ENCODE measurements at places on chromosomes 1 and 21. TPM values are rescaled to one million over a fixed set of nuclear protein-coding genes. Genes with fewer than 3 reads are reported as not detected.

SH2D1B gene
- total RNA-seq, result 3.4 TPM

CFAP107 gene
- total RNA-seq, result not detected

FALEC gene
- 1.6 TPM for total RNA-seq

KRTAP11-1 gene
- not detected for total RNA-seq

ZBTB8A gene
- total RNA-seq, result 3.1 TPM

DIP2A gene
- 25.5 TPM for total RNA-seq

SPATA6 gene
- total RNA-seq, result 5.5 TPM

- ATAC-seq, result no peak
These were observed 55.6 kb downstream of the TRAF5 start for GRCh38 chr1:211382182-211382713.

DNA sequence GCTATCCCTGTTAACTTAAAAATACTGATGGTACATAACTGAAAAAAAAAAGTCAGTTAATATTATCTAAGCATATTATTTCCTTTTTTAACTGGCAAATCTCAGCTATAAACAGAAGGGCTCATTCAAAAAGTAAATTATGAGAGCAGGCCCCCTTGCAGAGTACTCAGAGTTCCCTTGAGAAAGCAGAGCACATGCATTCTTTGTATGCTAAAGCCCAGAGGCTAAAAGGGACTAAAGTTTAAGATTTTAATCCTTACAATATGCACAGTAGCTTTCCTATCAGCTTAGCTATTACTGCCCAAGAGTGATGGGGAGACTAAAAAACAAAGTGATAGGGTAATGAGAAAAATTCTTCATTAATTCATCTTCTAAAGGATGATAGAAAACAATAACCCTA lies 18.5 kb downstream of the SLC16A1 start:
- no peak for ATAC-seq

GRCh38 chr1:208374391-208374941 lies 130.3 kb upstream of the PLXNA2 start:
- no peak for ATAC-seq

DNA sequence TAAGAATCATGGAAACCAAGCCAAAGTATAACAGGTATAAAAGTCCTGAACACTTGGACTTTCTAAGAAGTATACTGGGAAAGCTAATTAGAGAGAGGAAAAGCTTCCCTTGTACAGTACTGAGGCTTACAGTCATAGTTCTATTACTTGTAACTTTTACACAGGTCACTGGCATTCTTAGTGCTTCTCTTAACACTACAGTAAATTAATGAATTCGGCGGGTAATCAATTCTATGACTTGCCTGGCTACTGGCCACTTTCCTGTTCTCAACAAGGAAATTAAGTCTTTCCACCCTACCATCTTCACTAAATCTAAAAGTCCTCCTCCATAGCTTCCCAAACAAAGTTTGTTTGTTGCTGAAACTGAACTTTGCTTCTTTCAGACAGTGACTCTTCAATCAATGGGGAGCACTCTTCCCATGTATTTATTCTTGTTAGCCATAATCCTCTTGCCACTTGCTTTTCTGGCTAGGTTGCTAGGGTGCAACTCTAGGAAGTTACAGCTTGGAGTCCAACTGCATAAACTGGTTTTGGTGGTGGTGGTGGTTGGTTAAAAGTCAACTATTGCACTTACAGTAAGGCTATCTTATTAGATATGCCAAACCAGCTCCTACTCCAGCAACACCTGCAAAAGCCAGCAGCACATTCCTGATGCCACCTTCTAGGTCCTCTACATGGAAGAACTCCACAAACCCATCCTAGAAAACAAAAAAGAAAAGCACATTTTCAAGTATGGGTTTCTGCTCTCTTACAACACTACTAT lies 2.4 kb downstream of the MCL1 start:
- ATAC-seq, result peak; percentile 24

DNA sequence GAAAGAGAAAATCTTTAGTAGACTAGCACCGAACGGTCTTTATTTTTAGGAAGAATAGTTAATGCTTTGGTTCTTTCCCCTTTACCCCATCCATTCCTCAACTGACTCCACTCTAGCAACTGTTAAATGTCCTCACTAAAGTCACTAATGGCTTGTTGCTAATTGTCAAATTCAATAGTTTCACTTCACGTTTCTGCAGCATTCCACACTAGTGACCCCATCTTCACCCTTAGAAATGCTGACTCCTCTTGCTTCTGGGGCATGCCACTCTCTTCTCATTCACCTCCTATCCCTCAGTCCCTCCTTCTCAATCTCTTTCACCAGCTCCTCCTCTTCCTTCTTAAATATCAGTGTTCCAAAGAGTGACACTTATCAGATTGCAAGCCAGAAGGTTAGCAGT lies 19.4 kb upstream of the CADM3 start:
- ATAC-seq, result no peak

DNA sequence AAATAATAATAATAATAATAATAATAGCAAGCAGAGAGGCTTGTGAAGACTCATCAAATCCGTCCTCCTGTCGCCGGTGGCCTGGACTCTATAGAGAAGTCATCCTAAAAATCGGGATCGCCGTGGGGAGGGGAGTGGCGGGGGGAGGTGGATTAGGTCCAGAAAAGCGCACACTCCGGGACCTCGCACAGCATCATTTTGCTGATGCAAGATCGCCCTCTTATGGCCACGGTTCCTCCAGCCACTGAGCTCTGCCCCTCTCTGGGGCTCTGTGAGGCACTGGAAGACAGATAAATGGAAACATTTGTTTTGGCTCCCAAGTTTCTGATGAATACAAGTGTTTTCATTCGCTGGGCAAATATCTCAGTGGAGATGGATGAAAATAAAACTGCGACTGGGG lies 612.0 kb downstream of the MATN1 start:
- peak; percentile 48 for ATAC-seq

DNA sequence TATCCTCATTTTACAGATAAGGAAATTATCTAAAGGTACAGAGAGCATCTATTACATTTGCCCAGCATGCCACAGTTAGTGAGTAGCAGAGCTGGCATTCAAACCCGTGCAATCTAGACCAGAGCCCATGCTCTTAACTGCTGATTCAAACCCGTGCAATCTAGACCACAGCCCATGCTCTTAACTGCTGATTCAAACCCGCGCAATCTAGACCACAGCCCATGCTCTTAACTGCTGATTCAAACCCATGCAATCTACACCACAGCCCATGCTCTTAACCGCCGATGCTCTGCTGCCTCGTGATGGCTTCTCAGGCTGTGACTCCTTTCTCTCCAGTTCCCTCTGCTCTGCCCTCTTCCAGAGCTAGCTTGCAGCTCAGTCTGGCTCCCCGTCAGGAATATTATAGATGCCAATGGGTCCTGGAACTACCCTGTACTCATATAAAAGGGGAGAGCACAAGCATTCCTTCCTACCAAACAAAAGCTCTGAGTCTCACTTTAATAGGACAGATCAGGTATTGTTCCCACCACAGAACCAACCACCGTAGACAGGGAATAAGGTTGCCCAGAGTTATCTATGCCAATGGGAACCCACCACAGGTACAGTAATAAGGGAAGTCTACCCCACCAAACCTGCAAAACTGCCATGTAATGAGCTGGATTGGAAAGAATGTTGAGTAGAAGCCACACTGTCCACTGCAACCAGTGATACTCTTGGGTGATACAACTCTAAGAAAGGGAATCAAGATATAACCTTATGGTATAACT lies 78.4 kb downstream of the SMYD3 start:
- no peak for ATAC-seq

GRCh38 chr1:50473513-50473912 lies 50.3 kb upstream of the DMRTA2 start:
- ATAC-seq, result no peak

GRCh38 chr1:166507347-166507746 lies 331.9 kb upstream of the POGK start:
- no peak for ATAC-seq

DNA sequence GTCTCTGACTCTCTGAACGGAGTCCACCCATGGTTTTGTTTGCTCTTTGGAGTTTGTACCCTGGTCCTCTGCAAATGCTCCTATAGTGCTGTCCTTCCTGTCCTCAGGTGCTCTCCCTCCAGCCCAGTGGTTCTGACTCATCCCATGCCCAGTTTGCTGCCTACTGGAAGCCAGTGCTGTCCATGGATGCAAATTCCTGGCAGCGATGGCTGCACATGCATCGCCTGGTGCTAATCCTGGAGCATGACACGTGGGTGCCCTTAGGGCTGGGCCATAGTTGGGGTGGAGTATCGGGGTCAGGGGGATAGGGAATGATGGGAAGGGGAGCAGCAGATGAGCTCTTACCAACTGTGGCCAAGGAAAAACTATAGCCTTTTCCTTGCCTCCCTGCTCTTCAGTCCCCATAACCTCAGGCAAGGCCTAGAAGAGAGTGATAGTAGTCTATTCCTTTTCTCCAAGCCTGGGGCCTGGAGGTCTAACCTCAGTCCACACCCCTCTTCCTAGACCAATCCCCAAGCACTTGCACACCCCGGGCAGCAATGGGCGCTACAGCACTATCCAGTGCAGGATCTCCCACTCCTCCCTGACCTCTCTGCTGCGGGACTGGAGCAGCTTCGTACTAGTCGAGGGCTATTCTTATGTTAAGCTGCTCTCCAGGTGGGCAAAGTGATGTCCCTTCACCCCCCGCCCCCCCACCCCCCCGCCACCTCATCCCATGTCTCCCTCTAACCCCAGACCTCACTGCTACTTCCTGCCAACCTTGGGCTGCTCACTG lies 31.6 kb downstream of the HYI start:
- ATAC-seq, result no peak

DNA sequence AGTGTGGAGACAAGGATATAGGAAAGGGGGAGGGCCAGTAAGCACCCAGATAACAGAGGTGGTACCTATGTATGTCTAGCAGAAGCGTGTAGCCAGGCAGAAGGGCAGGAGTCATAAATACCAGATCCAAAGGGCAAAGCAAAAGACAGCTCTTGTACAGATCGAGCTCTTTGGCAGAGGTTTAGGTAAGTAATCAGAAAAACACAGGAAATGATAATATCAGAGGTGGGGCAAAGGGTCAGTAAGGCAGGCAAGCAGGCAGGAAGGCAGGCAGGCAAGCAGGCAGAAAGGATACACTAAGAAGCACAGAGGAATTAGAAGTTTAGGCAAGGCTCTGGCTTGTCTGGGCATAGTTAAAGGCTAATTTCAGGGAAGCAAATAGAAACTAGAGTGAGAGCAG lies 22.7 kb upstream of the SLFNL1 start:
- ATAC-seq, result no peak

- no peak for ATAC-seq
These were observed 1.4 kb downstream of the ZMYM6 start for GRCh38 chr1:35030338-35030737.

DNA sequence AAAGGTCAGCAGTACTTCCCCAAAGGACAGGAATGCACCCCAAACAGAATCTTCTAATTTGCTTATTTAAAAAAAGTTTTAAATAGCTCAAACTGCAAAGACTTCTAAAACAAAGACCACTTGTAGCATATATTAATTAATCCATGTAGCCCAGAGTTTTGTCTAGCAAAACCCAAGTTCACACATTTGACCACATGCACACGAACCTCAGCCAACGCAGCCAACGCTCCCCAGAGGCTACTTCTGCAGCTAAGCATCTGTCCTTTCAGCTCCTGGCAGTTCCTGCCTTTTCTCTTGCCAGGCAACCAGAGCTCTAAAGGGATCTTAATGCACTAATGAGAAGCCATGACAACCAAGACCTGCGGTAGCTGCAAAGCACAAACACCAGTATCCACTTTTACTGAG lies 89.6 kb downstream of the RERE start:
- ATAC-seq, result no peak

- no peak for ATAC-seq
These were observed 41.5 kb upstream of the NADK start for GRCh38 chr1:1819762-1820161.

GRCh38 chr1:243325305-243325890 lies 69.6 kb downstream of the SDCCAG8 start:
- peak; percentile 60 for ATAC-seq

DNA sequence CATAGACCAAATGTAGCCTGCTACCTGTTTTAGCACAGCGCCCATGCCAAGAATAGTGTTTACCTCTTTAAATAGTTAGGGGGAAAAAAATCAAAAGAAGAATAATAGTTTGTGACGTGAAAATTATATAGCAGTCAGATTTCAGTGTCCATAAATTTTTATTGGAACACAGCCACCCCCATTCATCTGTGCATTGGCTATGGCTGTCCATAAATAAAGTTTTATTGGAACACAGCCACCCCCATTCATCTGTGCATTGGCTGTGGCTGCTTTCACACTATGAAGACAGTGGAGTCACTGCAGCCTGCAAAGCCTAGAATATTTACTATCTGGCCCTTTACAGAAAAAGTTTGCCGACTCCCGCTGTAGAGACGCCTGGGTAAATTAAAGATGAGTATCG lies 20.9 kb downstream of the EPHX1 start:
- no peak for ATAC-seq

DNA sequence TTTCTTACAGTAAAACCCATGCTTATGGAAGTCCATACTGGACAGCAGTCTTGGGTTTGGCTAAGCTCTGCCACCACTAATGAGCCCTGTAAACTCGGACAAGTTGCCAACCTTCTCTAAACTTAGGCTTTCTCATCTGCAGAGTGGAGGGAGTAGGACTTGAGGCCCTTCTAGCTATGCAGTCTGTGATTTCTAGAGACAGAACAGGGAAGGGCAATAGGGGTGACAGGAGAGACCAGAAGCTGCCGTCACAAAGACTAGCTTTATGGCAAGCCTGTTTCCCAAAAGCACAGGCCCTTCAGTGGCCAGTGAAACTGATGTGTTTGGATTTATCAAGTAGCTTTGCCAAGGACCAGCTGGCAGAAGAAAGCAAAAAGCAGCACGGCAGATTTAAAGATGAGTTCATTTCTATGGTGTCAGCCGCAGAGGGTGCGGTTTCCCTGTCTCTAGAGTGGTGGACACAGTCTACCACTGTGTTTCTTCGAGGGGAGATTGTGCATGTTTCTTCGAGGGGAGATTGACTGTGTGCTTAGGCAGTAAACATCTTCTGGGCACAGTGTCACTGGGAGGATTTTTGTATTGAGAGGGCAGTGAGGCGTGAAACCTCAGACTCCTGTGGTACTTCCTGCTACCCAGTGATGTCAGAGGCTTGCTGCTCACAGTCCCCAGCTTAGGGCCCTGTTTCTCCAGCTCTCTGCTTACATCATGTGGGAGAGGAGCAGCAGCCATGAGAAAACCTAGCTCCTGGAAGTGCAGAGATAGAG lies 119.0 kb downstream of the ROR1 start:
- peak; percentile 94 for ATAC-seq

- no peak for ATAC-seq
These were observed 642.8 kb downstream of the USP25 start for GRCh38 chr21:16372586-16372985.

DNA sequence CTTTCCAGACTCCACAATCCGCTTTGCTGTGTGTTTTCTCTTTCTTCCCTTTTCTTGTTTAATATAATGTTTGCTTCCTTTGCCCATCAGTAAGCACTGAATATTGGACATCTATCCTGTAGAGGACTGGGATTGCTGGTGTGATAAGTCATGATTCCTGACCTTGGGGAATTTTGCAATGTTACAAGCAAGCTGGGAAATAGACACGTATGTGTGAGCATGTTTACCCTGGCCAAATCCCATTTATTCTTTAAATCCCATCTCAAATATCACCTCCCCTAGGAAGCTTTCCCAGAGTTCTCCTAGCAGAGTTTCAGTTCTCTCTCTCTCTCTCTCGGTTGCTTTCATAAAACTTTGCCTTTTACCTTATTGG lies 155.3 kb downstream of the ROR1 start:
- ATAC-seq, result no peak

Measured in esophagus mucosa (tissue), 1 donor.